Activated CD8-positive, alpha-beta memory T cell treated with anti-CD3 and anti-CD28 coated beads for 1 hour (primary cell): ENCODE measurements at places on chromosomes 7 and 10.

- no peak for DNase-seq
Observed at GRCh38 chr7:1851721-1852516, 181.8 kb downstream of the ELFN1 start.

DNA sequence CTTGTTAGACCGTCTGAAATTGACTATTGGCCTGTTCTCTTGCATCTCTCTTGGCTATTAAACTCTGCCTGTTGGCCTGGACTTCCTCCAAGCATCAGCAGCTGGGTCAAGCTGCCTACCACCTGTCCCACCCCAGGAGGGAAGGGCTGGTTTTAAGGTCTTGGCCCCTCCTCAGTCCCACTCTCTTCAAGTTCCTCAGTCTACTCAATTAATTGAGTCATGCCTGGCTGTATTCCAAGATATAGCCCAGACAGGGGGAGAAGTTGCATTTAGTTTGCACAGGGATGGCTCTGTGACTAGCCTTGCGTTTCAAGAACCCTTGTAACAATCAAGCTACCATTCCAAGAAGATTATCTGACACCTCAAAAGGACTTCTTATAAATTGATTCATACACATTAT lies 113.8 kb upstream of the GLI3 start:
- DNase-seq: no peak

DNA sequence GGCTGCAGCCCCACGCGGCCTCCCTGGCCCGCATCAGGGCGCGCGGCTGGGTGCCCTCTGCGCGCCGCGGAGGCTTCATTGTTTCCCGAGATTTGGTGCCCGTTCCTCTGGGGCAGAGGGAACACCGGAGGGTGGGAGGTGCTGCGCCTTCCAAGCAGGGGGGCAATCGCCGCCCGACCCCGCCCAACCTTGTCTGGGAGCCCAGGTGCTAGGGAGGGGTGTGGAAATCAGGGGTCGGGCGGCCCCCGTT lies 1.0 kb upstream of the NRP1 start:
- DNase-seq: no peak

- DNase-seq: no peak
Observed at GRCh38 chr10:113735913-113736312, 15.6 kb upstream of the PLEKHS1 start.

DNA sequence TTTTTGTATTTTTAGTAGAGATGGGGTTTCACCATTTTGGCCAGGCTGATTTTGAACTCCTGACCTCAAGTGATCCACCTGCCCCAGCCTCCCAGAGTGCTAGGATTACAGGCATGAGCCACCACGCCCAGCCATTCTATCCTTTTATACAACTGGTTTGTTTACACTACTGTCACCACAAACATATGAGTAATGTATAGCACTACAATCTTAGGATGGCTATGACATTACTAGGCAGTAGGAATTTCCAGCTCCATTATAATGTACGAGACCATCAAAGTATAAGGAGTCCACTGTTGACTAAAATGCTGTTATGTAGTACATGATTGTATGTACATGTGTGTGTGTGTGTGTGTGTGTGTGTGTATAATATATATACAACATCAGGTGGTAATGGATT lies 1126.1 kb upstream of the LRRN3 start:
- no peak for DNase-seq
